ENCODE measurements at places on chromosomes 3 and 15. TPM values are rescaled to one million over a fixed set of nuclear protein-coding genes. Genes with fewer than 3 reads are reported as not detected.
A peak's percentile ranks its signal among the peaks of the same experiment; 100 is the strongest.

GRCh38 chr15:77475898-77476297 lies 55.2 kb downstream of the HMG20A start:
- no peak for DNase-seq

DNA sequence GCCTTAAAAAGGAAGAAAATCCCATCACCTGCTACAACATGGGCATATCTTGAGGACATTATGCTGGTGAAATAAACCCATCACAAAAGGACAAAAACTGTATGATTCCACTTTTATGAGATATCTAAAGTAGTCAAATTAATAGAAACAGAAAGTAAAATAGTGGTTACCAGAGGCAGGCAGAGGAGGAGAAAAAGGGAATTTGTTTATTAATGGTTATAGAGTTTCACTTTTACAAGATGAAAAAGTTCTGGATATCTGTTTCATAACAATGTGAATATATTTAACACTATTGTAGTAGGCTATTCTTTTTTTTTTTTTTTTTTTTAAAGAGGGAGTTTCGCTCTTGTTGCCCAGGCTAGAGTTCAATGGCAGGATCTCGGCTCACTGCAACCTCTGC lies 40.4 kb downstream of the DPH3 start:
- DNase-seq, result no peak

- DNase-seq, result no peak
Observed at GRCh38 chr3:160607826-160608225, 42.5 kb upstream of the KPNA4 start.

- no peak for DNase-seq
Observed at GRCh38 chr3:49352281-49352680, 5.9 kb downstream of the GPX1 start.

GRCh38 chr3:120415756-120416155 lies 35.0 kb downstream of the FSTL1 start:
- DNase-seq, result no peak

- DNase-seq, result no peak
Observed at GRCh38 chr3:179970746-179971145, 66.0 kb downstream of the PEX5L start.

DNA sequence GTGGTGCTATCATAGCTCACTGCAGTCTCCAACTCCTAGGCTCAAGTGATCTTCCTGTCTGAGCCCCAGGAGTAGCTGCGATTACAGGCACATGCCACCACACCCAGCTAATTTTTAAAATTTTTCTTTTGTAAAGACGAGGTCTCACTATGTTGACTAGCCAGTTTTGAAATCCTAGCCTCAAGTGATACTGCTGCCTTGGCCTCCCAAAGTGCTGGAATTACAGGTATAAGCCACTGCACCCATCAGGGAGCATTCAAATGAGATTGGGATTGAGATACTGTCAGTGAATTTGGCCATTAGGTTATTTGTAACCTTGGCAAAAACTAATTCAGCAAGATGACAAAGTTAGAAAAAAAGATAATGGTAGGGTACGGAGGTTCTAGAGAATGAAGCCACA lies 21.7 kb downstream of the EDC3 start:
- no peak for DNase-seq

GOLGA6B gene
- not detected for total RNA-seq

- DNase-seq, result no peak
Observed at GRCh38 chr3:101189796-101190195, 130.6 kb downstream of the IMPG2 start.

GRCh38 chr15:52727815-52728214 lies 48.6 kb upstream of the ATOSA start:
- DNase-seq, result no peak

SCN11A gene
- total RNA-seq, result 0.11 TPM

DNA sequence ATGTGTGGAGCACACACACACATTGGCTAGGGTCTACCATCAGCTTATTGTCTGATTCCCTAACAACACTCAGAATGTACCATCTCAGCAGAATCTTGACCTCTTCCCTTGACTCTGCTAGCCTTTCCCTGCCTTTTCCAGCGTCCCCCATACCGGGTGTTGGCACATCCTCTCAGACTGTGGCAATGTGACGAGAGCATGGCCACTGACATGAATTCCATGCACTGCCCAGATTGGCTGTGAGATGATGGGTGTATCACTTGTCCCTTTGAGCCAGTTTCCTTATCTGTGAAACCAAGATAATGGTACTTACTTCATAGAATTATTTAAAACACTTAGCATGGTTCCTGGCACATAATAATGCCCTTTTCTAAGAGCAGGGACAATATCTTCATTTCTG lies 60.3 kb upstream of the EIF1B start:
- DNase-seq, result no peak

GRCh38 chr3:183460081-183461055 lies 31.9 kb upstream of the MCF2L2 start:
- no peak for DNase-seq

LRIG1 gene
- 80.9 TPM for total RNA-seq

SELENOT gene
- total RNA-seq, result 49.2 TPM

RBP2 gene
- total RNA-seq, result not detected

DNA sequence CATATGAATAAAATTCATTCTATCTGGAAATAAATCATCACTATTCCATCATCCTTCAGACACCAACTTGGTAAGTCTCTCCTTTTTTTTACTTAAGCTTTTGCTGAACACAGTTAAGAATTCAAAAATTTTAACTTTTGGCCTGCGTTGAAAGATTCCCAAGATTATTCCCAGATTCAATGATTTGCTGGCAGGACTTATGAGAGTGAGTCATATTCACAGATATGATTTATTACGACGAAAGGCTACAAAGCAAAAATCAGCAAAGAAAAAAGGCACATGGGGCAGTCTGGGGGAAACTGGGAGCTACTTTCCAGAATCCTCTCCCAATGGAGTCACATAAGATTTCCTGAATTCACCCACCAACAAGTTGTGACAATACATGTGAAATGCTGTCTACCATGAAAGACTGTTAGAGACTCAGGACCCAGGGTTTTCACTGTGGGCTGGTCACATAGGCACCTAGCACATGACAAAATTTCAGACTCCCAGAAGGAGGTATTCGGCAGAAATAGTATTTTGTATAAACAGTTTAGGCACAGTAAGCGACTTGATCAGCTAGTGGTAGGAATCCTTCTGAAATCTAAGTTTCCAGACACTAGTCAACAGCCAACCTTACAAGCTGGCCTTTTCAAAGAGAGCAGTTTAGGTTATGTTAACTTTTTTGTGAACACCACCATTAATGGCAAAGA lies 82.1 kb downstream of the DLG1 start:
- no peak for DNase-seq

DNA sequence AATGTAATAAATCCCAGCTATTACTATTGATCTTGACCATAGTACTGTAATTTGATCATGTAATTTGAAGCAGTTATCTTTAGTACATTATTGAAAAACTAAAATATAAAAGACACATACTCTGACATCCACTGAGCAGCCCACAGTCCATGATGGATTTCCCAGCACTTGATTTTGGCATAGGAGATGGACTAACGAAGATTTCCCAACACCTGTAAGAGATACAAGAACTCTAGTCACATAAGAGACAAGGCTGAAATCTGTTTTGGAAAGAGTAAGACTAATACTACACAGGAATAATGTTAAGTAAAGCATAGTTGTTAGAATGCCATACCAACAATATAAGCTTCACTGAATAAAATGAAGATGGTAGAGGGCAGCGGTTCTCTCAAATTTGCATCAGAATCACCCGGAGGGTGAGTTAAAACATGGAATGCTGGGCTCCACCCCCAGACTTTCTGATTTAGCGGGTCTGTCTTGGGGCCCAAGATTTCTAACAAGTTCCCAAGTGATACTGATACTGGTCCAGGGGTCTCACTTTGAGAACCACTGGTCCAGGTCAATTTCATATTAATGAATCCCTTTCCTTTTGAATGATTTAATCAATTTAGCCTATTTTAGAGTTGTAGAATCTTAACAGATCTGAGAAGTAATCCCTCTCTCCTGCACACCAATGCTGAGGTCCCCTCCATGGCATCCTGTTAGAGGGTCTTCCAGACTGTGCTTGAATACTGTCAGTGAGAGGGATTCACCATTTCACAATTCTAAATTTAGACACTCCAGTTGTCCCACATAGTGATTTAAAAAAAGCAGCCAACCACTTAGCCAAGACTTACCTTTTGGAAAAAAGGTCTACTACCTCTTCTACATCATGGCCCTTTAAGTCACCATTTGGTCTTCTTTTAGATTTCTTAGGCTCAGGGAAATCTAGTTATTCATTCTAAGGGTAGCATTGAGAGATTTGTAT lies 11.5 kb downstream of the RABL3 start:
- no peak for DNase-seq

- DNase-seq, result no peak
Observed at GRCh38 chr3:125313060-125313635, 62.0 kb downstream of the ZNF148 start.

DNA sequence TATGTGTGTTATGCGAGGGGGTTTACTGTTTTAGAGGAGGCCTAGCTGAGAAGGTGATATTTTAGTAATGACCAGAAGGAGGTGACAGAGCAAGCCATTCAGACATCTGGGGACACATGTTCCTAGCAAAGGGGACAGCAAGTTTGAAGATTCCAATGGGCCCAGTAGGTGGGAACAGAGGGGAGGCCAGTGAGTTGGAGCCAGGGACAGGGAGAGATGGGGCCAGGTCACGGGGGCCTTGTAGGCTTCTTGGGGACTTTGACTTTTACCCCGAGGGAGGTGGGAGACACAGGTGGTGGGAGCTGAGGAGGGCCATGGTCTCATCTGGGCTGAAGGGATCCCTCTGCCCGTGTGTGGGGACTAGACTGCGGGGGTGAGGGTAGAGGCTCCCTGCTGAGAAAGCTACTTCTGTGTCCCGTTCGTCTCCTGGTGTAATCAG lies 72.5 kb downstream of the MGLL start:
- DNase-seq, result peak; percentile 58

- no peak for DNase-seq
Observed at GRCh38 chr15:92071045-92071634, 217.6 kb downstream of the SLCO3A1 start.

- DNase-seq, result no peak
Observed at GRCh38 chr3:35439663-35440062, 199.7 kb upstream of the ARPP21 start.

DNA sequence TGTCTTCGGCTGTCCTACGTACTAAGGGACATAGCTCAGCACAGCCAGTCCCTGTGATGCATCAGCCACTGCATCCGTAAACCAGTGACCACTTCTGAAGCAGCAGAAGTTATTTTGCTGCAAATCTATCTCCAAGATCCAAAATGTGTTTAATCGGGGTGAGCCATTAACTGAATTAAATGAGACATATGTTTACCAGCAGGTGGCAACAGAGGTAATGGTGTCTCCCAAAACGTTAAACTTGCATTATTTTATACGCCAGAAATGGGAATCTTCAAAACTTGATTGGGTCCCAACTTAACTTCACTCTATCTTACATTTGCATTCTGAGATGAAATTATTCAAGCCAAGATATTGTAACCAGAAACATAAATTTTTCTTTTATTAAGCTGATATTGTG lies 75.3 kb upstream of the BOC start:
- DNase-seq, result no peak

DNA sequence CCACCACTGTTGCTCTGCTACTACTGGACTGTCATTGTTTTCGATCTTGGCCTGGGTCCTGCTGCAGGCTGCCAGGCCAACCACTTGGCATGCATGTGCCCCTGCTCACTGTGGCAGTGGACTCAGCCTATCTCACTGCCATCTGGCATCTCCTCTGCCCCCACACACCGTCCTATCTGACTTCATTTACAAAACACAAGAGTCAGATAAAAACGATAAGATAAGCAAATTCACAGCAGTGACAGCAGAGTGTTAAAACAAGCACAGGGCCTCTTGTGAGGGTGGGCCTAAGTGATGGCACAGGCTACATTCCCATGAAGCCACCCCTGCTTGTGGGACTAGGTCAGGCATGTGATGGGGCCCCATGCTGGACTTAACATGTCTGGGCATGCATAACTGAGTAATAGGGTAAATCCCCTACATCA lies 68.1 kb downstream of the CRYGS start:
- no peak for DNase-seq

DNA sequence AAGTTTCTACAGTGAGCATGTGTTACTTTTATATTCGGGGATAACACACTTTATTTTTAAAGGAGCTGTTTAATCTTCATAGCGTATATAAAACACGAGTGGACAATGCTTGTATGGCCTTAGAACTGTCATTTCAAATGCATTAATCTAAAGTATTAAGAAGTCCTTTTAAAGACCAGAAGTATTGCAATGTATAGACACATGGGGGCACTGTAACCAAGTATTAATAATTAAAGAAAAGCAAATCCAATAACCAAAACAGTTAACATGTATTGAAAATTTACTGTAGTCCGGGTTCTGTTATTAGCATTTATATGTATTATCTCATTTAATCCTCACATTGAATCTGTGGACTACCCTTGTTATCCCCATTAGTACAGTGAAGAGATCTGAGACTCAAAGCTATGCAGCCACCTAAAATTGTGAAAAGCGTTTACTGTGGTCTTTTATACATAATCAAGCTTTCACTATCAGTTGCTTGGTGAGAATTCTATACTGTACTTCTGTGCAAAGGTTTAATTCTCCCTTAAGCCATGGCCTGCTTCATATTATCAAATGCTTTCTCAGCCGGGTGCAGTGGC lies 10.1 kb downstream of the ARL14 start:
- no peak for DNase-seq

DNA sequence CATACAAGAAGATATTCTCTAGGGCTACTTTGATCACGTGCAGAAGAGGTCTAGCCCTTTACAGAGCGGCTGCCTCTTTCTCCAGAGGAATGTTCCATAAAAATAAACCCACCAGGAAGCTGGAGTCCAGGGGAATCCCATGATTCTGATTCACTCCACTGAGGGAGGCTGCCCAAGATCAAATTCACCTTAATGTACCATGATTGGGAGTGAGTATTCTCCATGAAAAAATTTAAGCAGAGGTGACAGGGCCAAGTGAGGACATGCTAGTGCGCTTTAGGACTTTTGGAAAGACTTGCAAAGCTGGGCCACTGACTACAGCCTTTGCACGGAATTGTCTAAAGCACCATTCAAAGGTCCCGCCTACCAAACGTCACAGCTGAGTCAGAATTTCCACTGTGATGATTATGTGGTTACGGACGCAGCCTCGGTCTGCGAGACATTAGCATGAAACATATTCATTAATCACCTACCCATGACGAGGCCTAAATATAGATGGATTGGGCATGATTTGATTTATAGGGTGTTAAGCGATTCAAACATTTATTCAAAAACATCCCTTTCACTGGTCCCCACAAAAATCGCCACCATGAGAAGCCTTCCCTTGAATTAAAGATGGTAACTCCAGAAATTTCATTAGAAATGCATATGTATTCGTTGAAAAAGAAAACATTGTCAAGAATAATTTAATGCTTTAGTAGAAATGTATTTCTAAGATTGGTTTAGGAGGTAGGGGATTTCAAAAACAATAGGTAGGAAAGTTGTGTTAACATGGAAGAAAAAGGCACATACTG lies 152.6 kb downstream of the GREM1 start:
- DNase-seq, result no peak

GRCh38 chr3:141753399-141753798 lies 9.8 kb upstream of the GRK7 start:
- no peak for DNase-seq

MFAP1 gene
- total RNA-seq, result 17.7 TPM

DNA sequence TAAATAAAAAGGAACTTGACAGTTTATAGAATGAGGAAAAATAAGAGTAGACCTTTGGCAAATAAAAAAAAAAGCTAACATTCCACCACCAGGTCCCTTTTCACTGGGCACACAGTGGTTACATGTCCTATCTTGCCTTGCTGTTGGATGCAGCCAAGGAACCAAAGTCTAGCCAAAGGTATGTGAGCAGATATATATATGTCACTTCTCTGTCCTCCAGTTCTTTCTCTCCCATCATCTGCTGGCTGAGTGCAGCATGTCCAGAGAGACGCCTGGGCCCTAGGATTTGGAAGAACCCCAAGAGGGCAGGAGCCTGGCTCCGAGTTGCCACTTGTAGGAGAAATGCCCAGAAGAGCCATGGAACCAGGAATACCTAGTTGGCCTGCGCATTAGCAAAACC lies 104.7 kb downstream of the SERPINI1 start:
- no peak for DNase-seq

All from suprapubic skin (tissue), 4 donors.